PC-9 (cell line): ENCODE measurements at places on chromosomes 13 and 19. TPM values are rescaled to one million over a fixed set of nuclear protein-coding genes. Genes with fewer than 3 reads are reported as not detected.
A peak's percentile ranks its signal among the peaks of the same experiment; 100 is the strongest.

- DNase-seq = no peak
Observed at GRCh38 chr19:2186071-2186846, 22.5 kb downstream of the DOT1L start.

DNA sequence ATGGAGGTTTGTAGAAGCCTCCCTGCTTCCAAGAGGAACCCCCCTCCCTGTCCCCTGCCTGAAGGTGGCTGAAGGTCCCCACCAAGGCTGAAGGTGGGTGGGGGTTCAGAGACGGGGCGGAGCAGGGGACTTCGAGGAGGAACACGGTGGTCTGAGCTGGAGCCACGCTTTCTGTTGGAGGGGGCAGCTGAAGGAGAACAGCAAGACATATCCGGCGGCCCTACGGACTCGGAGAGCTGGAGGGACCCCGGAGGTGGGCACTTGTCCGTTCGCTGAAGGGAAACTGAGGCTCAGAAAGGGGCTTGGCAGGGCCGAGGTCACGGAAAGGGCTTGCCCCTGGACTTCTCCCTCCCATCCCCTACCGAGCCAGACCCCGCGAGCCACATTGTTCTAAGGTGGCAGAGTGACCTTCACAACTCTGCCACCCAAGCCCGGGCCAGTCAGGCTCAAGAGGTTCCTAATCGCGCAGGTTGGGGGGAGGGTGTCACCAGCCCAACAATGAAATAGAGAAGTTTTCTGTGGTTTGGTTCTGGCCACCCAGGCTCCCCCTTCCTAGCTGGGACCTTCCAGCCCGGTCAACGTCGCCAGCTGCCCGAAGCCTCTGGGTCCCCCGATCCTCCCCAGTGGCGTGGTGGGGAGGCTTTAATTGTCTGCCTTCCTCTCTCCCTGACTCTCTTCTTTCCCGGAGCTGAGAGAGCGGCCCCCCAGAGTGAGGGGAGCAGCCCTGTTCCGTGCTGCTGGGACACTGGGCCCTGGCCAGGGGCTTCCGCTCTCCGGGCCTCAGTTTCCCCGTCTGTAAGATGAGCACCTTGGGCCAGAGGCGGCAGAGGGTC is 15.5 kb upstream of the KCNN1 start:
- DNase-seq = no peak

DNA sequence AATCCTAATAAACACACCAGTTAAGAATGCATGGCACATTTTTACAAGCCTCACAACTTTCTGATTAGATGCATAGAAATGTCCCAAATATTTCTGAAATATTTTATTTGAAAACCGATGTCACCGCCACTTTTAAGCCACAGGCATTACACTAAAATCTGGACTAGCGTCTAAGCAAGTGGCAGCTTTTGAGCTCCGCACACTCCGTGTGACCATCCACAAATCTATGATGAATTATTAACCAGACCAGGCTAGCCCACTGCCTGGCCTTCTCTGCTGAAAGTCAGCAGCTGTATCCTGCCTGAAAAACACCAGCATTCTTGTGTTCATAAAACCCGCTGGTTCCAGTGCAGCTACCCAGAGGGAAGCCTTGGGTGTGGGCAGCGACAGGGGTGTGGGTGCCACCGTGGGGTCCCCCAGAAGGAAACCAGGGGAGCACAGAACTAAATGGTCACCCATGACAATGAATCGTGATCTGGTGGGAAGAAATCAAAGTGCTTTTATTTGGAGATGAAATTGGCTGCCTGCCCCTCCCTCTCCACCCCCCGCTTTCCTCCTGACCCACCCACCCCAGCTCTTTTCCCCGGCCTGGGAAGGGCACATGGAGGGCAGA is 13.8 kb downstream of the RASA3 start:
- DNase-seq = no peak

- no peak for DNase-seq
Observed at GRCh38 chr13:79285159-79285558, 120.9 kb downstream of the RBM26 start.

- no peak for DNase-seq
Observed at GRCh38 chr19:339262-339887, 5.2 kb downstream of the MIER2 start.

DNA sequence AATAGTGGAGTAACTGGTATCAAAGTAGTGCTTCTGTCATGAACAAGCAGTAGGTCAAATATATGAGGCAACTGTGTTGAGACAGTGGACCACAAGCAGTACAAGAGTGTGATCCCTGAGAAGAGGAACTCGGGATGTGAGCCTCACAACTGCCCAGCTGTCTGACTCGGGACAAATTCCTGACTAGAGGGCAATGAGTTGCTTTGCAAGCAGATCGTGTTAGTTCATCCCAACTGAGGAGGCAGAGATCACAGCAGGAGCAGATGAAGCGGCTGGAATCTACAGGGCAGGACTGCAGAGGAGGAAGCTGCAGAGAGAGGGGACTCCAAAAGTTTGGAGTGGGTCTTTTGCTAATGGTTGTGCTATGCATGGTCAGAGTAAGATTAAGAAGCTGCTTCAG is 741.1 kb downstream of the DIAPH3 start:
- no peak for DNase-seq

DNA sequence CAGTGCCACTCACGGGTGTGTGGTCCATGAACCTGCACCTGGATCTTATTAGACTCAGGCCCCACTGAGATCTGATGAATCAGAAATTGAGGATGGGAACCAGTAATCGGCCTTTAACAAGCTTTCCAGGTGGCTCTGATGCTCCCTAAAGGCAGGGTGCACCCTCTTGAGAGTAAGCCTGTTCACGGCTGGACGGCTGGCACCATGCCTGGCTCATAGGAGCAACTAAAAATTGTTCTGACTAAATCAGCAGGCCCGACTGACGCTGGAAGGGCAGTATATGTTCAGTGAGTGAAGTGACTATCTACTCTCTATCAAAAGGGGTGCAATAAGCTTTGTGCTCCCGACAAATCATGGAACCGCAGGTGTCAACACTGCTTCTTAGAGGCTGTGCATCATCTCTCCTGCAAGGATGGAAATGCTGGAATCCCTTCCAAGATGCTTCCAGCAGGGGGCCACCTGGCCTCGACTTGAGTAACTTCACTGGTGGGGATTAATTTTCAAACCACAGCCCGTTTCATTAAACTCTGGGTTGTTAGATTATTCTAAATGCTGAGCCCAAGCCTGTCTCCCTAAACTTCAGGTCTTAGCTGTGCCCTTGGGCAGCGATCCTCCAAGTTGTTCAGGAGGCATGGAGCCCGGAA is 28.4 kb downstream of the TMTC4 start:
- DNase-seq = no peak

- peak; percentile 38 for DNase-seq
Observed at GRCh38 chr19:51094696-51095279, 12.1 kb upstream of the KLK14 start.

GRCh38 chr19:42466521-42467182 is 23.9 kb upstream of the CXCL17 start:
- DNase-seq = no peak

- DNase-seq = no peak
Observed at GRCh38 chr13:32581177-32581786, 5.0 kb upstream of the PDS5B start.

- DNase-seq = no peak
Observed at GRCh38 chr13:43293008-43293407, 269.6 kb downstream of the DNAJC15 start.

DNA sequence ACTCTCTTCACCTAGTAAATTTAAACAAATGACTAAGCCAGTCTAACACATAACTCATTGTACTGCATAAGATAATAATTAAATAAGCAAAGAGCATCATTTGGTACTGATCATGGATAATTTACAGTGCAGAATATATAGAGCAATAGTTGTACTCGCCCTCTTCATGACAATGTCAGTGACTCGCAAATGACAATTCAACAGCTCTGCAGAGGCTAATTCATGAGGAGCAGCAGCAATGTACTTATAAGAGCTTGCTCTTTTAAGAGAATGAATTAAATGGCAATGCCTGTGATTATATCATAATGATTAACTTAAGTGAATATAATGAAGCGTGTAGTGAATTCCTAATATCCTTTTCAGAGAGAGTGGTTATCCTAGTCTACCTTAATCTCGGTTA is 284.5 kb upstream of the PCDH20 start:
- no peak for DNase-seq

- no peak for DNase-seq
Observed at GRCh38 chr13:27406178-27406939, 18.1 kb upstream of the GTF3A start.

DNA sequence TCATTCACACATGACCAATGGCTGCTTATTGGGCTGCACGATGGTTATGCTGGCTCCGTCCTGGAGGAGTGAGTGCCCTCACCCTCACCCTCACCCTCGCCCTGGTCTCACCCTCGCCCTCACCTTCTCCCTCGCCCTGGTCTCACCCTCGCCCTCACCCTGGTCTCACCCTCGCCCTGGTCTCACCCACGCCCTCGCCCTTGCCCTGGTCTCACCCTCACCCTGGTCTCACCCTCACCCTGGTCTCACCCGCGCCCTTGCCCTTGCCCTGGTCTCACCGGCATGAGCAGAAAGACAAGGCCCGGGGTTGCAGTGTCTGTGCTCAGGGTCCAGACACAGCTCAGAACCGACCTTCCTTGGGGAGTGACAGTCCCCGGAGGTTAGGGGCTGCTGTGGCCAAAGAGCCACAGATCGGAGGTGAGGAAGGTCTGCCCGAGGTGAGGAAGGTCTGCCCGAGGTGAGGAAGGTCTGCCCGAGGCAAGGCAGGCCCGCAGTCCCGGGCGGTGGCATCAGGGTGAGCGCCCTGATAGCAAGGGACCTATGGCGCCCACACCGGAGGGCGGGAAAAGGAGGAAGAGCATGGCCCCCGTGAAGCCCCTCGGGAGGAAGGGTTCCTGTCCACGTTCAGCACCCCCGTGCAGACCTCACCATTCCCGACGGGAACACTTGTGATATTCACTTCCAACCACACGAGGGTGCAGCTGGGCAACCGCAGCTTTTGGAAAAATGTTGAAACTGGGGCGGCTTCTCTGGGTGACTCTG is 65.6 kb downstream of the MCF2L start:
- peak; percentile 53 for DNase-seq

GRCh38 chr19:36030264-36031148 is 2.2 kb downstream of the CLIP3 start:
- DNase-seq = no peak

DNA sequence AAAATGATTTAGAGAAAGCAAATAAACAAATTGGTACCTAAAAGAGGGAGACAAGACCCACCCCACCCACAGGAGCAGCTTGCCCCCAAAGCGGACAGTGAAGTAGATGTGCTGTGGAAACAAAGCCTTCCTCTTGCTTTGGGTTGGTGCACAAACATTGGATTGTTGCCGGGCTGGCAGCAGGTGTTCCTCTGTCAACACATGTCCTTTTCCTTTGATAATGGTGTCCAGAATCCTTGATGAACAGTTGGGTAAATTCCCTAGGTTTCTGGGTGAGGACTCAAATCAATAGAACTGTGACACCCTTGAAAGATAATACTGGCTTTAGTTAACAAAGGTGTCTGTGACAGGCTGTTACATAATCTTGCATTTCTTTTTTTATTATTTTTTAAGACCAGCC is 311.8 kb downstream of the SPRY2 start:
- no peak for DNase-seq

GRCh38 chr13:79511611-79512010 is 30.7 kb downstream of the NDFIP2 start:
- DNase-seq = no peak

GRCh38 chr19:37370880-37371661 is at the start of gene ZNF527:
Gene ZNF527 (plus strand): TSS chr19:37371099. CDS start chr19:37374199, 3,100 bp downstream.
- DNase-seq = peak; percentile 95

DNA sequence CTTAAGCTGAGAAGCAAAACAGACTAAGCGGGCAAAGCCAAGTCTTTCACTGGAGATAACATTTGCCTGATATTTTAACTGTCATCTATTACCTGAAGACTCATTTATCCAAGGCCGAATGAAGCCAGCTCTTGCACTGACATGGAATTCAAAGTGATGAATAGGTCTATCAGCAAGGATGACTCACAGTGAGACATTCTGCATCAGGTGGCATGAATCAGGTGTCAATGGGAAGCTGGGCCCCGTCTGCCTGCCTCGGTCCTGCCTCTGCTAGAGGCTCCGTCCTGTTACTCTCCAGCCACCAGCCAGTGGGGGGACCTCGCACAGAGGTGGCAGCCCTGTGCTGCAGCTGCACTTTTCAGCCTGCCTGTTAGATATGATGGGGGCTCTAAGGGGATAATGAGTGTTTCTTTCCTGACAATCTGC is 23.5 kb downstream of the STARD13 start:
- peak; percentile 87 for DNase-seq

- DNase-seq = no peak
Observed at GRCh38 chr13:73989244-73989843, 144.9 kb downstream of the KLF12 start.

DNA sequence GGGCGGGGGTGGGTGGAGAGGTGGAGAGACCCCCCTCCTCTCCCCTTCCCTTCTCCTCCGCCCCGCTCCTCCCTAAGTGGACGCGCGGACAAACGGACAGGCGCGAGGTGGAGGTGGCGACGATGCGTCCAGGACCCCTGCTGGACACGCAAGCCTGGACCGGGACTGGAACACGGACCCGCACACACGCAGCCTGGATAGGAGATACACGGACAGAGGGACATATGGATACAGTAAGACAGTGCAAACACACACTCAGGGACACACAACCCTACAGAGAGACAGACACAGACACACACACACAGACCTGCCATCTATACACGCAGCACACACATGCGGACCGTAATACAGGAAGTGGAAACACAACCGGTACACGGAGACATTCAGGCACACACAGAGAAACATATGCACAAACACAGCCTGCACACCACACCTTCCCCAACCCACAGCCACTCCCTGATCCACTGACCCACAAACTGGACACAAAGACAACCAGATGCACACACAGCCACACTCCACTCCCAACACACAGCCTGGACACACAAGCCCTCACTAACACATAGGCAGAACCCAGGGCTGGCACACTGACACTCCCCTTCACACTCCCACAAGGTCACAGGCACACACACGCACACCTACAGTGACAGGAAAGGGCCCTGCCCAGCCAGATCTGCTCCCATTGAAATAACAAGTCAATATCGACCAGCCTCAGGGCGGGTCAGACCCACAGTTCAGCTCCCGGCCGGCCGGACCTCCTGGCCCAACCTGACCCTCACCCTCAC is 696 bp upstream of the ERFL start:
- no peak for DNase-seq

DNA sequence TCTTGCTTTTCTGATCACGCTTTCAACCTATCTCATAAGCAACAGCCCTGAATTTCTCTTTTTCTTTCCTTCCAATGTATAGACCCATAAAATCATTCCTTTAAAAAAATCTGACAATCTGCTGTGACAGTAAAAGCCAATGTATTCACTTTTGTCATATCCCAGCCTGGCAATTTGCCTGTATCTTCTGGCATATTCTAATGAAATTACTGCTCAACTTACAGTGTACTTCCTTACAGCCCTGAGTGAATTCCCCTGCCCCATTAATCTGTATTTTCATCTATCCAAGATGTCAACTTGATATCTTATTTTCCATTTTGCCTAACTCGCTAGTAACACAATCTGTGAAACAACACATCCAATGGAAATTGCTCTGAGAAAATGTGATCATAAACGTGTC is 18.0 kb upstream of the SERP2 start:
- DNase-seq = no peak

GRCh38 chr19:50167314-50167721 is 4.2 kb upstream of the IZUMO2 start:
- peak; percentile 73 for DNase-seq

- DNase-seq = no peak
Observed at GRCh38 chr19:29735829-29736228, 20.8 kb upstream of the C19orf12 start.

Gene JAK3
- 13.5 and 16.2 TPM in 2 replicates for total RNA-seq

Gene ZIC2
- 13.6 and 14.7 TPM in 2 replicates for total RNA-seq

Gene FAM216B
- total RNA-seq = not detected in 2 replicates

Gene TMEM150B
- not detected in 2 replicates for total RNA-seq

Gene CRLF1
- total RNA-seq = 0.46 and 2.8 TPM in 2 replicates

Gene C1QTNF9B
- total RNA-seq = not detected in 2 replicates

Gene ZNF85
- total RNA-seq = 5.7 and 6.4 TPM in 2 replicates

Gene ANKRD24
- total RNA-seq = 0.79 and 1.0 TPM in 2 replicates
